Posterior vena cava (tissue), 2 donors: ENCODE measurements at places on chromosomes 6 and 20.

DNA sequence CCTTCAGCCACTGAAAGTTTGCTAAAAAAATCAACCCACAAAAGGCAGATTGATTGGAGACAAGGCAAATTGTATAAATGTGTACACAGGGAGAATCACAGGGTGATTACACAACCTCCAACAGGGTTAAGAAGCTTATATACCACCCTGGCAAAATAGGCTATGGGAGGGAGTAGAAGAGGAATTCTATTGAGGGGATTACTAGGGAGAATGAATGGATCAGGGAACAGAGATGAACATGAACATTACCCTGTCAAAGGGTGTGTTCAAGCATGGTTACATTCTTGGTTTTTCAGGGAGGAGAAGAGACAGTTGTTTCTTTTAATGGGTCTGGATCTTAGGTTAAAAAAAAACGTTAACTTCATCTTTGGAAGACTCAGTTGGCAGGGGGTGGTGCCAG lies 5.1 kb upstream of the MRS2 start:
- no peak for DNase-seq

- DNase-seq, result no peak
These were observed 776.3 kb downstream of the EYS start for GRCh38 chr6:64930681-64931080.

- DNase-seq, result peak; percentile 77
These were observed 9.9 kb upstream of the ZNF311 start for GRCh38 chr6:29014729-29015608.

DNA sequence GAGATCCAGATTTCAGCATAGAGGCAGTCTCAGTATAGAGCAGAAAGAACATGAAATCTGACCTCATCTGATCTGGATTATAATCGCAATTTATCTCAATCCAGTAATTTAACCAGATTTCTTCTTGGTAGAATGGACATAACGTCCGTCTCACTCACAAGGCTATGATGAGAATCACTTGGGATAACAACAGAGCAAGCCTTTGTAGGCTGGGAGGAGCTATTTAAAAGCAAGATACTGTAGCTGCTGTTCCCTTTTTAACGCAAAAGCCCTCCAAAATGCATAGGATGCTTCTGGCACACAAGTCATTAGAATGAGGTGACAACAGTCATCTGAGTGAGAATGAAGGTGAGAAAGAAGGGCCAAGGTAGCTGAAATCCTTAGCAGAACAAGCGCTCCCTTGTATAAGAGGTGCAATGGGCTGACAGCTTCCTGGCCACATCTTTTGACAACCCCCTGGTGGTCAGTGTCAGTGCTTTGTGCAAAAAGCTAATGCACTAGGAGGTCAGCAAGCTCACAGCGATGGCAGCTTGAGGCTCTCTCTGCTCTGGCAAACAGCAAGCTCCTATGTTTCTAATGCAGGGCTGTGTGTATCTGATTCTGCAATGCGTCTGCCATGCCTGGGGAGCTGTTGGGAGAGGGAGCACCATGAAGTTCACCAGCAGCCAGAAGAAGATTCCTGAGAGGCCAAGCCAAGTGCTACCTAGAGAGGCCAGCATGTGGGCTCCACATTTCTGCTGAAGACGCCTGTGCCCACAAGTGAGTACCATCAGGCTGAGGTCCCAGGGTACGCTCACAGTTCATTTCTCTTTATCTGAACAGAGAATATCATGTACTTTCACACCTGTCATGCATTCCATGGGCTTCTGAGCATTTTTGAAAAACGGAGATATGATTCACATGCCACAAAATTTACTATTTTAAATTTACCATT lies 16.2 kb downstream of the METTL24 start:
- DNase-seq, result no peak

DNA sequence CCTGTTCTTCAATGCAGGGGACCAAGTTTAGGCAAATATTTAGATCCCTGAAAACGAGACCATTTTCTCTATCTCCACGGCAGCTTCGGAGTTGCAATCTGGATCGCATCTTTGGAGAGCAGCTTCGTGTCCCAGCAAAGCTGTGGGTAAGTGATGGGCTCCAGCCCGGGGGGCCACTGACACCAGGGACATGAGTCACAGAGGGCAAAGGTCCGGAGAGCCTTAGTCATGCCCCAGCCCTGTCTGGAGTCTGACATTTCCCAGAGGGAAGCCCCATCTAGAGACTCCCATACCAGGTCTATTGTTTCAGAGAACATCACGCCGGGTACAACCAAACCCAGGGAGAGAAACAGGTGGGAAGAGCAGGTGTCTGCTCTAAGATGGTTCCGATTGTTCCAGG lies 95.9 kb downstream of the NFATC2 start:
- peak; percentile 87 for DNase-seq

DNA sequence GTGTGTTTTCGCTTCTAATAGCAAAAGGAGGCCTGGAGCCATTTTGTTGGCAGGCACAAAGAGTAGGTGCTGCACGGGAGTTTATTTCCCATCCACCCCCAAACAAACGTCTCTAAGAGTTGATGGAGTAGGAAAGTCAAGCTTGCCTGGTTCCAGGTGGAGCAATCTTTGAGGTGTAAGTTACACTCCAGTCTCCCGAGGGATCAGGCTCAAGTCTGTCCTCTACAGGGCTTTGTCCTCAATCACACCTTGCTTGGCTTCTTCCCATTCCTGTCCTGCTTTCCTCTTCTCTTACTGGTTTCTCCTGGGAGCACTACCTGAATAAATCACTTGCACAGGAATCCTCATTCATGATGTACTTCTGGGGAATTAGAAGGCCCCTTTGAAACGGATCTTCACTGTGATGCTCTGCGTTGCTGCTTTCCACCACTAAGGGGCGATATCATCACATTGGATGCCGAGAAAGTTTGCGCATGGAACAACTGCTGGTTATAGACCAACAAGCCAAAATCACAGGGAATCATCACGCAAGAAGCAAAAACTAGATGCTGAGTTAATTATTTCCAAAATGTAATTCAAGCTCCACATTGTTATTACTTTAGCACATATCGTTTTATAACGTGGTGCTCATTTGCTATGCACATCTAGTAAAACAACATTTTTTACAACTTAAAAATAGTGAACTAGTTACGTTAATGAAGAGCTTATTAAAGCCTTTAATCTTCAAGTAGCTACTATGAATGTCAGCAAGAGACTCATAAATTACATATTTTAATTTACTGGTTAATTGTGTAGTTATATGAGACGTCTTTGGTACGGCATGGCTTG lies 156.8 kb downstream of the DNAH8 start:
- DNase-seq, result no peak

DNA sequence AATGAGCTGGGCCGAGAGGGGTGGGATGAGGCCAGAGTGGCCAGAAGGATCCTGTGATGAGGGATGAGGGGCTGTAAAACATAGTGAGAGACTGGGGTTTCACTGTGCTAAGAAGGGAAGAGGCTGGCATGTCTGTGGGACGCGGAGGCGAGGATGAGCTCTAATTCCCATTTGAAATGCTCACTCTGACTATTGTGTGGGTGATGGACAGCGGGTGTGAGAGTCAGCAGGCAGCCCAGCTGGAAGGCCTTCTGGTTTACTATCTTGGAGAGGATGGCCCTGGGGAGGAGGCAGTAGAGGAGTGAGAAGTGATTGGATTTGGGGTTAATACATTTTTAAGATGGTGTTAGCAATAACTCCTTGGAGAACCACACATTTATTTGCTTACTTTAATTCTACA lies 9.5 kb upstream of the MICA start:
- no peak for DNase-seq

- no peak for DNase-seq
These were observed 3.0 kb downstream of the PRSS16 start for GRCh38 chr6:27250277-27251111.

GRCh38 chr6:31877651-31878161 lies 1.1 kb downstream of the SLC44A4 start:
- no peak for DNase-seq

DNA sequence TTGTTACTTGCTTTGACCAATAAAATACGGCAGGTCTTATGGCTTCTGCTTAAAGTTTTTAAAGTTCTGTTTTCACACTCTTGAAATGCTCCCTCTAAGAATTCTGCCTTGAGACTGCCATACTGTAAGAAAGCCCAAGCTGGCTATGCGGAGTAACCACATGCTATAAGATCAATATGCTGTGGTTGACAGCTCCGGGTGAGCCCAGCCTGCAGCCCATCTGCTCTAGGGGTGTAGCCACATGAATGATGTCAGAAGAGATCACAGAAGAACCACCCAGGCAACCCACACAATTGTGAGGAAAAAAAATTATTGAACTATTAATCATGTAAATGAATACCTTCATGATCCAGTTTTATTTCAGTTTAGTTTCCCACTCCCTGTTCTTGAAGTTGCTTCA lies 26.1 kb upstream of the SH3BGRL2 start:
- no peak for DNase-seq

- DNase-seq, result no peak
These were observed 23.1 kb upstream of the ZMYND8 start for GRCh38 chr20:47379433-47380150.
